Central memory CD8-positive, alpha-beta T cell (primary cell): ENCODE measurements at places on chromosomes 11 and 22.
A peak's percentile ranks its signal among the peaks of the same experiment; 100 is the strongest.

DNA sequence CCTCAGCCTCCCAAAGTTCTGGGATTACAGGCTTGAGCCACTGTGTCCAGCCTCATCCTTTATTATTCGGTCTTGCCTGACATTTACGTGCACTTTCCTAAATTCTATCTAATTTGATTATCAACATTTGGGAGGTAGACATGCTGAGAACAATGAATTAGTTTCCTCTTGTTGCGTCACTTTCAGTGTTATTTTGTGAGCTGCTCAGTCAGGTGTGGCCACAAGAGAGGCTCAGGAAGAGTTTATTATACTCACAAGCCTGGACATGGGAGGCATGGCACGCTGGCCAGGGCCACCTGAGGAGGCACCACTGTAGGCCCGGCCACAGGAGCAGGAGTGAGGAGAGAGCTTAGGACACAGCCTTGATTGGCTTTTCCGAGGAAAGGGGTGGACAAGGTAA is 59.7 kb upstream of the RBFOX2 start:
- no peak for DNase-seq

- DNase-seq = no peak
Measured at GRCh38 chr11:30914143-30914762, 328.1 kb upstream of the MPPED2 start.

DNA sequence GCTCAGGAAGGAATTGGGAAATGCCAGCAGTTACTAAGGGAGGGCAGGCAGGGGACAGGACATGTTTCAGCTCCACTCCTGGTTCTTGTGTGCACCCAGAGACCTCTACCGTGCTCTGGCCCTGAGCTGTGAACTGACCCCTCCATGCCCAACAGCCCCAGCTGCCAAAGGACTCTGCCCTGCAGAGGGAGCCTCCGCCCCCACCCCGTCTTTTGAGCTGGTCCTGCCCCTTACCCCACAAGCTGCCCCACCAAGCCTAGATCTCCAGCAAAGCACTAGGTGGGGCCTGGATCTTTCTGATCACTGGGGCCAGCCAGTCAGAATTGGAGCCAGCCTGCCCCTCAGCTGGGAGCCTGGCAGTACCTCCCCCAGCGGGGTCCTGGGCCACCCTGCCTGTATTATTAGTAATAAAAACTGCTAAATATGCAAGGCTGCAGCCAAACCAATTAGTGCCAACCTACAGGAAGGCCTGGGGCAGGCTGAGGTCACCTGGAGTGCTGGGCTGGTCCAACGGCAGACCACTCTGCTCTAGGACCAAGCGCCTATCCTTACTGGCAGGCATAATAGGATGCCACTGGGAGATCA is 23.9 kb upstream of the DRICH1 start:
- no peak for DNase-seq

GRCh38 chr11:100031973-100032372 is 655.1 kb upstream of the ARHGAP42 start:
- DNase-seq = no peak

DNA sequence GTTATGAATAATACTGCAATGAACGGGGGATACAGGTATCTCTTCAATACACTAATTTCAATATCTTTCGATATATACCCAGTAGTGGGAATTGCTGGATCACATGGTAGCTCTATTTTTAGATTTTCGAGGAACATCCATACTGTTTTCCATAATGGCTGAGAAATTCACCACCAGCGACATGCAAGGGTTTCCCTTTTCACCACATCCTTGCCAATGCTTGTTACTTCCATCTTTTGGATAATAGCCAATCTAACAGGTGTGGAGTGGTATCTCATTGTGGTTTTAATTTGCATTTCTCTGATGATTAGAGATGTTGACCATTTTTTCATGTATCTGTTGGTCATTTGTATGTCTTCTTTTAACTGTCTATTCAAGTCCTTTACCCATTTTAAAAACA is 5.9 kb downstream of the IL10RA start:
- no peak for DNase-seq

GRCh38 chr22:36864454-36865215 is 3.8 kb downstream of the NCF4 start:
- no peak for DNase-seq

GRCh38 chr22:42881982-42882656 is 25.0 kb upstream of the ARFGAP3 start:
- no peak for DNase-seq

GRCh38 chr11:121996574-121996973 is 119.4 kb downstream of the BLID start:
- DNase-seq = no peak

DNA sequence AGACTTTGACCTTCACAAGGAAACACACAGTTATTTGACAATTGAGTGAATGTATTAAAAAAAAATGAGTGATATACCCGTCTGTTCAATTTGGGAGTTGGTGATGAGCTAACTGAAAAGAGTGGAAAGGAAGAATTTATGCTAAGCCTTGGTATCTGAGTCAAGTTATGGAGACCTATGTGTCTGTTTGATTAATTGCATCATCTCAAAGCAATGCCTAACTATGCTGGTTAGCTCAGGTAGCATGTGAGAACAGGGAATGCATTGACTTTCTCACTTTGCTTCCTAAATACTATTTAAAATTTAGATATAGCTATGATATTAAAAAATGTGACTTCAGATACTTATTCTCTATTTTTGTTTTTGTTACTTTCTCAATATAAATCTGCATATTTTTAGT is 110.5 kb downstream of the DDX10 start:
- no peak for DNase-seq

- no peak for DNase-seq
Measured at GRCh38 chr11:58628446-58628845, 6.0 kb downstream of the CNTF start.

DNA sequence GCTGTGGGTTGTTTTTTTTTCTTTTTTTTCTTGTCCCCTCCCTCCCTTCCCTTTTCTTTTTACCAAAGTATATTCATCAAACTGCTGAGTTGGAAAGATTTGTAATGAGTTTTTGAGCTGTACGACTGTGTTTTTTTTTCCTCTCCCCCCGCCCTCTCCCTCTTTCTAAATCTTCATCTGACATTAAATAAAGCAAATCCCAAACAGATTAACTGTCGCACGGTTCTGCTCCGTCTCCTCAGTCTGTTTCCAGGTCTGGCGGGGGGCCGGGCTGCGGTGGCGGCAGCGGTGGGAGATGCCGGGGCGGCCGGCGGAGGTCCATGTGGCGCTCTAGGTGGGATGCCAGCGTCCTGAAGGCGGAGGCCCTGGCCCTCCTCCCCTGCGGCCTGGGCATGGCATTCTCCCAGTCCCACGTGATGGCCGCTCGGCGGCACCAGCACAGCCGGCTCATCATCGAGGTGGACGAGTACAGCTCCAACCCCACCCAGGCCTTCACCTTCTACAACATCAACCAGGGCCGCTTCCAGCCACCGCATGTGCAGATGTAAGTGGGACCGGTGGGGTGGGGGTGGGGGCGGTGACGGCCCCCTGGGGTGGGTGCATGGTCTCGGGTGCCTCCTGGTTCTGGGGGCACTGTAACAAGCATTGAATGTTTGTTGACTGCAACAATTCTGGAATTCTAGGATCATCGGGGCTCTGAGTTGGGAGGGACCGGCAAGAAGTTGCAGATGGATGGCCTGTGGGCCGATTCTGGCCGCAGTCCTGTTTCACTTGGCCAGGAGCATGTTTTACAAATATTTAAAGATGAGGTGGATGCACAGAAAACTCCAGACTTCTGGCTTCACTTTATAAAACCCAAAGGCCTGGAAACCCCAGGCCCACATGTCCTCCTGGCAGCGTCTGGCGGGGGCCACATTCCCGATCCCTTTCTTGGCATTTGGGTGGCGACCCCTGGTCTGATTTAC is 13.1 kb downstream of the MPPED1 start:
- DNase-seq = no peak

DNA sequence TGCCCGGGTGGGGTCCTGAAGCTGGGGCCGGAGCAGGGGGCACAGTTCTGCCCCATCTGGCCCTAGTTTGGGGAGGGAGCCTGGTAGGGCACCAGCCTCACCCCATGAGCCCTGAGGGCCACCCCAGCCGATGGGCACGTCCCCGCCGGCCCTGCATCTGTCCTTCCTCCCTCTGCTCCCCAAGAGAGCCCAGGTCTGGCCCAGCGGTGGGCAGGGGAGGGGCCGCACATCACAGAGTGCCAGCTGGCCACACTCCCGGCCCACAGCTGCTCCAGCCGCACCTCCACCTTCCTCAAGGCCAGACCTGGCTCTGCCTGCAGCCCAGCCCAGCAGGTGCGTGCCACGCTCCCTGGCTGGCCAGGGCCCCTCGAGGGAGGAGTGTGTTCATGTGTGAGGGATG is 21.6 kb downstream of the BRSK2 start:
- DNase-seq = no peak

GRCh38 chr11:64186492-64187165 is 658 bp downstream of the STIP1 start:
- DNase-seq = no peak

DNA sequence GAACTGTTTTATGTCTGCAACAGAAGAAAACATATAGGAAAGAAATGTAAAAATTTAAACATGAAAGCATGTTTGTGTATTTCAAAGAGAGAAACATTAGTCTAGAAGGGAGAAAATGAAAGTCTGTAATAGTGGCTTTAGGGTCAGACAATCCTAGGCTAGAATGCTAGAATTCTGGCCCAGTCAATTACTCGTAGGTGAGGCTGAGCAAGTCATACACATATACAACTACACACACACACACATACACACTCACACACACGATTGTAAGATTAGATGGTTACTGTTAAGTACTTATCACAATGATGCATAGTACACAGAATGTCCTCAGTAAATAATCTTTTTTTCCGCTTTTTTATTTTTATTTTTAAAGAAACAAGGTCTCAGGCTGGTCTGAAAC is 37.7 kb upstream of the PCF11 start:
- DNase-seq = no peak

DNA sequence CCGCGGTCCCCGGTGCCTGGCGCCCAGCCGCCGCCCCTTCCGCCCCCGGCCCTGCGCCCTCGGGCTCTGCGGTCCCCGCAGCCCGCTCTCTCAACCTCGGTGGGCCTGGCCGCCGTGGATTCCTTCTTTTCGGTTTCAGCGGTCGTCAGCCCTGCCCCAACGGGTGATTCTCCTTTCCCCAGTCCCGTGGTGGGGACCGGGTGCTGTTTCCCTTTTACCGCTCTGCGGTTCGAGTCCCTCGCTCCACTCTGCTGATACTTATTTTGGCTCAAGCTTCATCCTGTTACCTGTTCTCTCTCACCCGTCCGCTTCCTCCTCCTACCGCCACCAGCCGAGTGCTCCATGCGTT is 494 bp downstream of the ZDHHC5 start:
- no peak for DNase-seq

DNA sequence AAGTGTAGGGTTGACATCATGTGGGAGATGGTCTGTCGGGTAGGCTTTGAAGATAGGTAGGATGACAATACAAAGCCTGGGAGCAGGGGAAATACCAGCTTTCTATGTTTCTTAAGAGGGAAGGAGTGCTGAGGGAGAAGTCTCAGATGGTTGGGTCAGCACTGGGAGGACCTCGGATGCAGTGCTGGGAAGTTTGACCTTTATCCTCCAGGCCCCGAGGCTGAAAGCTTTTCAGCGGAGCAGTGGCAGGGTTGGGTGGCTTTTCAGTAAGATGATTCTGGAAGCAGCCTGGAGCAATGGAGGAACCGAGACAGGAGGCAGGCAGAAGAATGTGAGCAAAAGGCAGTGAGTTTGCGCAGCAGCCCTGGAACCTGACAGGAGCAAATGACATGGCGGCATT is 43.5 kb upstream of the MYO18B start:
- no peak for DNase-seq

DNA sequence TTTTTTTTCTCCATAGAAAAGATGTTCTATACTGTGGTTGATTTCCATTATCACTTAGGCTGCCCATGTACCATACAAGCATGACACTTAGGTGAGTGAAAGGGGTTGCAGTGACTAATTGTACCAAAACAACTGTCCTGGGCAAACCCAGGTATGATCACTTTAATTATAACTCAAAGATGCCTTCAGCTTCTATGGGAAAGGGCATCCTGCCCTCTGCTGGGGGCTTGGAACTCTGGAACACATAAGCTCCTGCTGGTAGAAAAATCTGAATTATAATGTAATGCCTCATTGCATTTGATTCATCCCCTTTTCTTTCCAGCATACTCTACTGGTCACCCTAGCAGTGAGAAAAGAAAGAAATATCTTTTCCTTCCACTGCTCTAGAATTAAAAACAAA is 206.3 kb downstream of the DDX10 start:
- DNase-seq = no peak

- DNase-seq = no peak
Measured at GRCh38 chr11:128472128-128473089, 114.9 kb downstream of the ETS1 start.

DNA sequence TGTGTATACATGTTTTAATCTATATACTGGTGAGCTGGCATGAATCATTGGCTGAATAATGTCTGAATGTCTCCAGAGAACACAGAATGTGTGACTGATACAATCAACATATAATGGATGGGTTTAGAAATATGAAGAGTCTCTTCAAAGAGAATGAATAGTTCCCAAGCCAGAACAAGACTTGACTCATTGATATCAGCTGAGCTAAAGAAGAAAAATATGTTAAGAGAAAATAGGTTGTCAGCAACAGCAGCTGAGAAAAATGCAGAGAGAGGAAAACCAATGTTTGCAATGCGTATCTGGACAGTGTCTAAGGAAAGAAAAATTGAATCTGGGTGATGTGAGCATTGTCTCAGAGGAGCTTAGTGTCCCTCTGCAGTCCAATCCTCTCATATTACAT is 1281.8 kb upstream of the TENM4 start:
- DNase-seq = no peak

DNA sequence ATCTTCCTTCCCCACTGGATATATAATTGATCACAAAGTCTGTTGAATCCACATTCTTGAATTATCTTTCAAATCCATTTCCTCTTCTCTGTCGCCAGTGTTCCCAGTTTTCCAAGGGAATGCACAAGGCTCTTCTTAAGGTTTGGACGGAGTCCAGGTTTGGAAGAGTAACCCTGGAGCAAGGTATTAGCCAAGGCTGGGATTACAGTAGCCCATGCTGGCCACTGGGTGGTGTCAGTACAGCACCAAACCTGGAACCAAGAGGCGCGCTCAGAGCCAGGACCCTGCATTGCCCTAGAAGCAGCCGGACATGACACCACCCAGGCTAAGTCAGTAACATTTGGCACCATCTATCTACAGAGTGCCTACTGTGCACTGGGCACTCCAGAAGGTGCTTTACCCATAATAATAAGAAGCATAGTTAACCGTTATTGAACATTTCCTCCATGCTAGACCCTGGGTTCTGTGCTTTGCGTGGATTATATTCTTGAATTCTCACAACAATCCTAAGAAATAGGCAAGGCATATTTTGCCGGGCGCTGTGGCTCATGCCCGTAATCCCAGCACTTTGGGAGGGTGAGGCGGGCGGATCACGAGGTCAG is 48.0 kb upstream of the CLPB start:
- peak; percentile 16 for DNase-seq

DNA sequence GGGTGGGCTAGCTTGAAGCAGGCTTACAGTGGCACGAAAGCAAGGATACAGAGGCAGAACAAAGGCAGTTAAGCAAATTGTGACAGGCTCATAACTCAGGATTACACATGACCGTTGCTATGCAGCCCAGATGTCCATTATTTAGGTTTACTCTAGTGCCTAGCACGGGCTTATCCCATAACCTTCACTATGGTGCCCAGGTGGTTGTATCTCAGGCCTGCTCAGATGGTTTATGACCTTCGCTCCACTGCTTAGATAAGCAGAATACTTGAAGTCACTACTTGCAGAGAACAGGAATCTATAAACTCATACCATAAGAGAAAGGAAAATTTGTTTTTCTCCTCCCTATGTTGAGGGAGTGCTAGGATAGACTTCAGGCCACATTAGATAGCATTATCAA is 9.0 kb downstream of the OR6M1 start:
- DNase-seq = no peak
